ENCODE measurements at places on chromosomes 7 and 10.

DNA sequence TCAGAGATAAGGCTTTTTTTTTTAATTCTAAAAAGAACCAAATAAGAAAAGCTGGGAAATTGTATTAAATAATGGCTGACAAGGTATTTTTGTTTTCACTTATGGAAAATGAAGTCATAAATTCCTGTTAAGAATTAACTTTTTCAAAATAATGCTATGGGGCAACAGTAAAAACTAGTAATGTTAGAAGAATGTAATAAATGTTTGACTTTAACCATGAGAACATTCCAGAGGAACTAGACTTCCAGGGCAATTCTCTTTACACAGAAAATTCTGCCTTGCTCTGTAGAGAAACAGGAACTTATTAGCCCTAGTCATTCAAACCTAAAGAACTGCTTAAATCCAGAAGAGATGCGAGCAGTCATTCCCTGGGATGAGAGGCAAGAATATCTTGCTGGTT, 571.1 kb downstream of the IPMK start:
- DNase-seq = no peak

GRCh38 chr10:132403511-132404168, 6.6 kb downstream of the PWWP2B start:
- DNase-seq = no peak

GRCh38 chr10:667096-667495, 22.4 kb downstream of the DIP2C start:
- no peak for DNase-seq

GRCh38 chr10:132641966-132642731, 104.6 kb downstream of the INPP5A start:
- no peak for DNase-seq

DNA sequence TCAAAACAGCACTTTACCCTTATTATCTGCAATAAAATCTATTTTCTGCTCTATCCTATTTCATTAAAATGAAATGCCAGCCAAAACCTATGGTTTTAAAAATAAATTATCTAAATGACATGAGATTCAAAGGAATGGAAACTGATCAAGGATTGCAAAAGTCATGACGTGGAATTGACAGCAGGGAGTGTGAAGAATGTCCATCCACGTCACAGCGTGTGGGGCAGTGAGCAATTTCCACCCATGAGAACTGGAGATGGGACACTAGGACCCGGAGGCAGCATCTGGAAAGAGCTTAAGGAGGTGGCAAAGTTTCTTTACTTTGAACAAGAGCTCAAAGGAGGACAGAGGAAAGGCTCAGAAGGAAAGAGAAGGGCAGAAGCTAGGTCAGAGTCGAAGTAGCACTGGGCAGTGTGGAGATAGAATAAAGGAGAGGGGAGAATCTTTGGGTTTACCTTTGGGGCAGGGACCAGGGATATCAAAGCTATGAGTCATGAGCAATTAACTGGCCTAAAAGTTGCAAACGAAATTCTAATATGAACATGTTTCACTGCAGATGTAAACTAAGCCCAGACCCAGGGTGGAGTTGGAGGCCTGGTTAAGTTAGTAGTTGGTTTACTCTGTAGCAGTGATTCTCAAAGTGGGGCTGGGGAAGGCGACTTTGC, 24.9 kb upstream of the STK17A start:
- no peak for DNase-seq

DNA sequence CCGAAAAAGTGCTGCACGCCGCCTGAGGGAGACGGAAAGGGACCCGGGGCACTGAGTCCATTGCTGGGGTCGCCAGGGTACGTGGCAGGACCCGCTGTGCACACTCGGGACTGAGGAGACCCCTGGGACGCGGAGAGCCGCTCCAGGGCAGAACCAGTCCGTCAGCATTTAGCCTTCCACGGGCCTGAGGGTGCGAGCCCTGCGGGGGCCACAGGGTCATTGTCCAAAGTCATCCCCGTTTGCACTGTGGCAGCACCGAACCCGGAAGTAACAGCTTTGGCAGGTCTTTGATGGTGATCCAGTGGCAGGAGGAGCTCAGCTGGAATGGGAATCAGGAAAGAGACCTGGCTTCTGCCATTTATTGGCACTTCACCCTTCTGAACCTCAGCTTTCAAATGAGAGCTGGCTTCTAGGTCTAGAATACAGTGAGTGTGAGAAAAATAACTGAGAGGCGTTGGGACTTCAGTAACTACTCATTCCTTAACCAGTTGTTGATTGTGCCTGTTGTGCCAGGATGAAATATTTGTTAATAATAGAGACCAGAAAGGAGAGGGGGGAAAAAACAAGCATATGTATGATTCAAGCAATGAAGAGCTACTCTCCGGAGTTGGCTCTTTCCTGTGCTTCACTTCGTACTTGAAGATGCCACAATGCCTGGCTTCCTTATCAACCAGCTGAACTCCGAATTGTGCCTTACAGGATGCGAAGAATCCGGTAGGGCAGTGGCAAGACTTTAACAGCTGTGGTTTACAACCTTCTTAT, 811 bp upstream of the ARHGAP12 start:
- no peak for DNase-seq

- DNase-seq = no peak
Observed at GRCh38 chr7:5596046-5596895, 172.6 kb upstream of the TNRC18 start.

DNA sequence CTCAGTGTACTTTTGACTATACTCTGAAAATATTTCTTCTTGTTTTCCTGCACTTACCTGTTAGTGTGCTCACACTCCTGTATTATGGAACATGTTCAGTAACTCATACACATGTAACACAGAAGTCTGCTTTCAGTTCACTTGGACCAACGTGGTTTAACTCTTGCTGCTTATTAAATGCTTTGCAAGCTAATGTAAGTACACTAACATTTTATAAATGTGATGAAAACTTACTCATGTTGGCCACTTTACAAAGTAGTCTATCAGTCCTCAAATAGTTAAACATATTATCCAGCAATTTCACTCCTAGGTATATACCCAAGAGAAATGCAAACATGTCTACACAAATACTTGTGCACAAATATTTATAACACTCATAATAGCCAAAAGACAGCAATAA, 98.4 kb downstream of the UBE2H start:
- no peak for DNase-seq

DNA sequence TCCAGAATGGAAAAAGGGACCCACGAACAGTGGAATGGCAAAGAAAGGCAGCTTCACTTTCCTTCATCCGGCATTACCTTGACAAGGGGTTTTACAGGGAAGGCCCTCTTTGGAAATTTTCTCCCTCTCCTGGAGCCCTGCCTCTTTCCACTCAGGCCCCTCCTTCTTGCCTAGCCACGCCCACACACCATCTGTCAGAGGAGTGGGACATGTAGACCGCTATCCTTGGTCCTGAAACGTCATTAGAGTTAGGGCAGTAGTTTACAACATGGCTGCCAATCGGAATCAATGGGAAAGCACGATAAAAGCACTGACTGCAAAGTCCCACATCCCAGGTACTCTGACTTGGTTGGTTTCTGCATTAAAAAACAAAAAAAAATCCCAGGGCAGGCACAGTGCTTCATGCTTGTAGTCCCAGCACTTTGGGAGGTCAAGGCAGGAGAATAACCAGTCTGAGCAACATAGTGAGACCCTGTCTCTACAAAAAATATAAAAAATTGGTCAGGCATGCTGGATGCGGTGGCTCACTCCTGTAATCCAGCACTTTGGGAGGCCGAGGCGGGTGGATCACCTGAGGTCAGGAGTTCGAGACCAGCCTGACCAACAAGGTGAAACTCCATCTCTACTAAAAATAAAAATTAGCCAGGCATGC, 96.4 kb downstream of the MARCHF5 start:
- no peak for DNase-seq

DNA sequence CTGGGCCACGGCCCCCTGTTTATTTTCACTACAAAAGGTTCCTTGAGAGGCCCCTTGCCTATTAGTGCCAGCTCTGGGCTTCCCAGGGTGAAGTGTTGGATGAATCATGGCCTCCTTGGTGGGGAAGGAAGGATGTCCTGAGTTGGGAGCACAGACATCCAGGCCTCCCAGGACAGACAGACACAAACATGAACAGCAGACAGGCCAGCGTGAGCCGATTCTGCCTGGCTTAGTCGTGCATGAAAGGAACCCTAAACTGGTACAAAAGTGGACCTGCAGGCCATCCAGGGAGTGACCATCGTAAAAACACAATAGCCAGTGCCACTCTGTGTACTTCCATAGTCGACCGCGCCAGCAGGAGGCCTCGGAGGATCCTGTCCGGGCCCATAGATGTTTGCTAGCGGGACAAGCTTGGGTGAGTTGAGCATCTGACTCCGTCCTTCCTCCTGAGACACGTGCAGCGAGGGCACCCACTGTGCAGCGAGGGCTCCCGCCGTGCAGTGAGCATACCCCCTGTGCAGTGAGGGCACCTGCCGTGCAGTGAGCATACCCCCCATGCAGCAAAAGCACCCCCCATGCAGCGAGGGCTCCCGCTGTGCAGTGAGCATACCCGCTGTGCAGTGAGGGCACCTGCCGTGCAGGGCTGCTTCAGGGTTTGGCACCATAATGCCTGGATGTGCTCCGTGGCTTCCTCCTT, 51.3 kb upstream of the PRKAR1B start:
- DNase-seq = no peak

DNA sequence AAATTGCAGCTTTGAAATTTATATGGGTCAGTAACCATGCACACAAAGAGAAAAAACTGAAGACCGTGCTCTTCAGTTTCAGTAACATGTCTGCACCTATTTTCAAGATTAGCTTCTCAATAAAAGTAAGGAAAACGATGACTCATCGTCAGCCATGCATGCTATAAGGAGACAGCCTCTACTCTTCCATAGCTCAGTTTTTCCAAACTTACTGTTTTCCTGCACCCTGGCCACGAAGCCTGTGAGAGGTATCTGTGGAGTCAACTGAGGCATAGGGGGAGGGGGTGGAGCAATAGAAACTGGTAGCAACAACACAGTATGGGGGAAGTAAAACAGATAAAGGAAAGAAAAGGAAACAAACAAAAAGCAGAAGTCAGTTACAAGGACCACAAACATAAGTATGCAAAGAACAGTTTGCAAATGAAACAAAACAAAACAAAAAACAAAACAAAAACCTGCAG, 58.0 kb downstream of the PDSS1 start:
- DNase-seq = no peak

GRCh38 chr10:6145166-6145987, 56.5 kb downstream of the RBM17 start:
- no peak for DNase-seq

GRCh38 chr7:101519324-101520023, 109.6 kb downstream of the MYL10 start:
- DNase-seq = no peak

- DNase-seq = no peak
Observed at GRCh38 chr10:104641187-104641936, at the start of gene SORCS3. Gene SORCS3 (plus strand): TSS chr10:104641290.

DNA sequence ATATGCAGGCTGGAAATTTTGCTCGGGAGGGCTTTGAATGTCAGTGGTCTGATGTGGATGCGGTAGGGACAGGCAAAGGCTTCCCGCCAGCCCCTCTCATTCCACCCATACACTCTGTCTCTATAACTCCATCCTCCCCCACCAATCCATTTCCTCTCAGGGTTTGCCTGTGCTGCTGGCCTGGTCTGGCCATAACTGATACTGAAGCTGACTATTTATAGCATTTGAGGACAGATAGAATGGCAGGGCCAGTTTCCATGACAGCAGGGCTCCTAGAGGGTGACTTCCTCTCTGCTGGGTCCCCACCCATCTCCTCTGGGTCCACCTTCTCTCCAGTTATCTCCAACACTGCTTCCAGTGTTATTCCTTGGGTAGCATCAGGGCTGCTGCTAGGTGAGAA, 6.6 kb upstream of the PDLIM1 start:
- no peak for DNase-seq

GRCh38 chr10:12971001-12971788, 30.3 kb downstream of the CCDC3 start:
- DNase-seq = no peak

DNA sequence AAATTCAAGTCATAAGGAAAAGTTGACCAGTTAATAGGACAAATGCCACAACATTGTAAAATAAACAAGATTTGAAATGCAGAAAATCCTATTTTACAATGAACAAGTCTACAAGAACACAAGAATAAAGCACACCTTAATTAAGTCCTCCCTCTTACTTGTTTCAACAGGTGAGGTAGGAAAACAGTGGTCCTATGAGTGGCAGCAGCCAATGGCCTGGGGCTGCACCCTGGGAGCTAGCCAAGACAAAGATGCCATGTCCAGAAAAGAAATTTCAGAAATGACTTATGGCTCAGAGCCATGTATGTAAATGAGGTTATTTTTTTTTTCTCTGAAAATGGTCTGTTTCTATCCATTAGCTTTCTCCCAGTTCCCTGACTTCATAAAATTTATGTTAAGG, 14.3 kb downstream of the KLLN start:
- no peak for DNase-seq

DNA sequence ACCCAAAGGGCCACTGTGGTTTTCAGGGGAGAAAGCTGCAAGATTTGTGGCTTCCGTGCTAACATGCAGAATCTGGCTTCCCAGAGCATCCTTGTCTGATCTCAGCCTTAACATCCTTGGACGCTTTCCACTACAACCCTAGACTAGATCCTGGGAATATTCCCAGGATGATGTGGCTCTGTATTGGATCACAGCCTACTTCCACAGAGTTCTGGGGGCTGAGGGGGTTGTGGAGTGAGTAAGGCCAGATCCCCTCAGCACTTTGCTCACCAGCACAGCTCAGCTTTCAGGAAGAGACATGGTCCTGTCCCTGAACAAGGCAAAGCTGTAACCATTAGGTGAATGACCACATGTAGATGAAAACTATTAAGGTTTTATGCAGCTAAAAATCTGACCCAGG, 241.3 kb upstream of the MYO3A start:
- DNase-seq = no peak

GRCh38 chr10:103066141-103067098, 126.7 kb downstream of the NT5C2 start:
- DNase-seq = no peak

DNA sequence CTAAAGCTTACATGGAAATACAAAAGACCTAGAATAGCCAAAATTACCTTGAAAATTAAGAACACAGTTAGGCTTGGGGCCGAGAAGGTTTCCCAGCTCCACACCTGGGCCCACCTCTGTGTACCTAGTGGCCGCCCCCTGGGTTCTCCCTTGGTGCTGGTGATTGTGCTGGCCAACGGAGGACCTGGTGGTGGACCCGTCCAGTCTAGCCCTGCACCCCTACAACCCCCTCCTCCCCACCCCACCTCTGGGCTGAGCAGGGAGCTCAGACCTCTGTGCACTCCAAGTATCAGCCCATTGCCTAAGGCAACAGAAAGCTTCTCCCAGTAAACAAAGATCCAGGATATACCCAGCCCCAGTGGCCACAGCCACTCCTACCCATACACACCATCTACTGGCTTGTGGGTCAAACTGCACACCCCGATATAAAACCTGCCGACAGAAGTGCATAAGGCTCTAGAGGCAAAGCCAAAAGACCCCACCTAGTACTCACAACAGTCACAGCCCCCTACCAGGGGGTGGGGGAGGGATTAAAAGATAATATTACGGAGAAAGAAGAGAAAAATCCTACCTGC, 105.0 kb upstream of the DIP2C start:
- no peak for DNase-seq

- no peak for DNase-seq
Observed at GRCh38 chr10:119309423-119309770, 102.0 kb downstream of the GRK5 start.

DNA sequence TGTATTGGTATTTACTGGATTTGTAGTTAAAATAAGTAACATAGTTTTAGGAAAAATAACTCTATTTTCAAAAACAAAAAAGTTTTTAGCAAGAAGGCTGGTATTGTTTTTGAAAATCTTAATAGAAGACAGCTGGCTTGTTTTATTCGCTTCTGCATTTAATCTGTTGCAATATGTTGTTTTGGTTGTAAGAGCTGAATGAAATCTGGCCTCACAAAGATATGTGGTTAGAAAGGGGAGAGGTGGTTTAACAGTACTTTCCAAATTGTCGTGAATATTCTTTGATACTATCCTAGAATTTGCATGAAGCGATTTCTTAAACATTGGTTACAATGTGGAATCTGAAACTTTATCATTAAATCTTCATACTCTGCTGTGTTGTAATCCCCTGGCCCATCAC, 355.9 kb upstream of the FZD8 start:
- DNase-seq = no peak
